Activated CD4-positive, alpha-beta memory T cell treated with anti-CD3 and anti-CD28 coated beads, Interleukin-2, amount 10 ng/mL, durations not matched to agents 7 days and 5 days (primary cell): ENCODE measurements at places on chromosomes 16 and 17. TPM values are rescaled to one million over a fixed set of nuclear protein-coding genes. Genes with fewer than 3 reads are reported as not detected.

PEX12 gene
- 3.8 TPM for total RNA-seq

PPP1R1B gene
- total RNA-seq = not detected

TRAP1 gene
- 87.6 TPM for total RNA-seq

IGF2BP1 gene
- not detected for total RNA-seq

VAC14 gene
- total RNA-seq = 26.7 TPM

CD300A gene
- 74.2 TPM for total RNA-seq

RHBDL1 gene
- total RNA-seq = 1.5 TPM

TSPOAP1 gene
- total RNA-seq = 60.9 TPM

CCL16 gene
- not detected for total RNA-seq

SHCBP1 gene
- 52.5 TPM for total RNA-seq

MYH1 gene
- total RNA-seq = not detected

SHISA6 gene
- total RNA-seq = not detected

MTSS2 gene
- 3.3 TPM for total RNA-seq

CTRB2 gene
- total RNA-seq = not detected

KCNJ12 gene
- not detected for total RNA-seq

FBXO31 gene
- 28.8 TPM for total RNA-seq

DNAI2 gene
- total RNA-seq = 3.1 TPM

AARSD1 gene
- 28.5 TPM for total RNA-seq

HES7 gene
- 1.5 TPM for total RNA-seq

RAMP2 gene
- total RNA-seq = not detected

CMTM4 gene
- total RNA-seq = 0.58 TPM

NPIPA7 gene
- 4.3 TPM for total RNA-seq

GPR142 gene
- not detected for total RNA-seq

OTOP3 gene
- not detected for total RNA-seq

ITFG1 gene
- 28.8 TPM for total RNA-seq

DLX3 gene
- total RNA-seq = not detected

ARL5C gene
- total RNA-seq = not detected

MBTPS1 gene
- total RNA-seq = 50.4 TPM

ADAM11 gene
- total RNA-seq = 0.28 TPM

KLHL36 gene
- 49.0 TPM for total RNA-seq

GRB2 gene
- 132 TPM for total RNA-seq

C16orf86 gene
- total RNA-seq = 4.3 TPM

SLC35G6 gene
- total RNA-seq = not detected

TIMP2 gene
- total RNA-seq = 3.3 TPM
